ENCODE measurements at places on chromosomes 5 and 9.

DNA sequence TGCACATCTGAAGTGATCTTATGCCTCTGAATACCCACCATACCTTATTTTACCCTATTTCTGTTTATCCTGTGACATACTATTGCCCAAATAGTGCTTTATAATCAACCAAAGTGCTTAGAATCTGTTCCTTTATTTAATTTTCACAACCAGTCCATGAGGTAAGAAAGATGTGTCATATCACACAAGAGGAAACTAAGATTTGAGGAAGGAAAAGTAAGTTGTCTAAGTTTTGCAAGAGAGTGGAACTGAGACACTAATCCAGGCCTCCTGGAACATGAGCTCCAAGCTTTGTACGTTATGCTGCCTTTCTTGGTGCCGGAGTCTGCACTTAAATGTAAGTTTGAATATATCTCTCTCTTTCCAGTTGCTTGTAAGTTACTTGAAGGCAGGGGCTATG, 17.2 kb downstream of the KDM3B start:
- DNase-seq, result no peak

- DNase-seq, result no peak
Observed at GRCh38 chr5:173720953-173721600, 104.6 kb upstream of the BOD1 start.

DNA sequence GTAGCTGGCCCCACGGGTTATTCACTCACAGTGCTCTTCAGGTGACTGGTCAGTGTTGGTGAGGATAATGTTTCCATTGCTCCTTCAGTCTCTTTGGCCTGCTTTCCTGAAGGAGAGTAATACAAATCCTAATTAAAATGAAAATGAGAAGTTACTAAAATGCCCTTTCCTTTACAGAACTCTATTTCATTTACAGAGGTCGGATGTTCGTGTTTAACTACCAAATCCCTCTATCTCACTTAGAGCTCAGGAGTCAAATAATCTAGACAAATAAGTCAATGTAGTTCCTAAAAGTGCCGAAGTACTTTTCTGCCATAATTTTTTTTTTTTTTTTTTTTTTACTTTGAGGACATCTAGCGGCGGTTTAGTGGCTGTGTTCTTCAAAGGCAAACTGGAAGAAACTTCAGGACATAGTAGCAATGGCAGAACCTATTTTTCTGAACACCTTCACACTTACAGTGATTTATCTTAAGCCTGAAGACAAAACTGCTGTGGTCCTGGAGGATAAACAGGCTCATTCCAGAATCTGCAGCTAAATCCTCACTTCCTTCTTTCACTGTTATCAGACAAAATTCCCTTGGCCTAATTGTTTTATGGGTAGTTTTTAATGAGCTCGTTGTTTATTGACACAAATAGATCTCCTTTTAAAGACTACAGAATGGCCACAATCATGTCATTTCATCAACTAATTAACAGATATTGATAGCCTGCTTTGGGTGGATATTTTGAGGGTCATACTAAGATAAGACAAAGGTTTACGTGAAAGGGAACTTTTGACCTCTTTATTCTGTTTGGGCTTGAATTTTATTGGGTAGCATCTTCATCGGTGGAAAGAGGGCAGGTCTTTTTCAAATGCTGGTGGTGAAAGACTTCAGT, 207.6 kb upstream of the DMRTA1 start:
- no peak for DNase-seq

GRCh38 chr9:75130621-75131230, 42.4 kb downstream of the OSTF1 start:
- no peak for DNase-seq

DNA sequence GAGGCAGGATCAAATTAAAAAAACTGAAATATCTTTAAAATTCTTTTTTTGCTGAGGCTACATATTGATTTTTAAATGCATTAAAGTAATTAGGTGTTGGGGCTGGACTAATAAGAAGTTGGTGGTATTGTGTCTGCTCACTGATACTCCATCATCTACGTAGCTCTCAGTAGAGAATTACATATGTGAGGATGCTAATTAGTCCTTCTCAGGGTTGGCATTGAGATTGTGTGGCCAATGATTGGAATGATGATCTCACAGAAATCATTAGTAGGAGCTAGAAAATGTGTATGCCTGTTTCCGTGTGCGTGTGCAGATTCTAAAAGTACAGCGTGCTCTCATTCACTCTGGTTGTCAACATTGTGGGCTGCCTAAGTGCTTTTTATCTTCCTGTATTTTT, 283.8 kb downstream of the SH3GL2 start:
- no peak for DNase-seq

DNA sequence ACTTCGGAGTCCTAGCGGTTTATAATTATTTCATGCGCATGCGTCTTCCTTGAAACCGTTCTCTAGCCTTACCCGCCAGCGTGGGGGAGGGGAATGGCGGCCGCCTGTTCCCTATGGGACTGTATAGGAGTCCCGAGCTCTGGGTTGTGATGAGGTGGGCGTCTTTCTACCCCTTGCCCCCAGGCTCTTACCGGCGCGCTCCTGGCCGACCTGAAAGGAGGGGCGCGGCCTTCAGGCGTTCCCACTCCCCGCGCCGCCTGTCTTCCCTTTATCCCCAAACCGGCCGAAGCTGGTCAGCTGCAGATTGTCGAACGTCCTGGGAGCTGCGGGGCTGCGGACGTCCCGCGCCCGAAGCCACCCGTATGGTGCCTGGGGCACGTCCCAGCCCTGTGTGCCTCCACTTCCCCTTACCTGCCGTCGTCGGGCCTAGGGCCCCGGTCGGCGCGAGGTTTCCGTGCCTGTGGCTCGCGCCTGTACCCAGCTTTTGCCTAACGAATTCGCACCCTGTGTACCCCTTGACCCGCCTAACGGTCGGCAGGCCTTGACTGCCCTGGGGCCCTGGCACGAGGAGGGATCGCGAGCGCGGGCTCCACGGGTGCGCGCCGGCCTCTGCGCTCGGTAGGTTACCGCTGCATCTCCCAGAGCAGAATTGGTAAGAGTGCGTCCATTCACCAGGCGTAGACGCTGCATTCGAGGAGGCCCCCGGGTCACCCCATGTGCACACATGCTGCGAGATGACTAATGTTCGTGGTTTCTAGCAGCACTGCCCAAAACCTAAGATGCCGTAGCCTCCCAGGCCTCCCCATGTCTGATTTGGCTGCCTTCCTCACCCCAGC, 653 bp upstream of the HNRNPH1 start:
- no peak for DNase-seq

- DNase-seq, result no peak
Observed at GRCh38 chr5:134451936-134452505, 40.3 kb upstream of the CDKN2AIPNL start.

GRCh38 chr5:158152136-158152535, 293.2 kb upstream of the CLINT1 start:
- DNase-seq, result no peak

GRCh38 chr9:73059247-73059646, 92.4 kb upstream of the ANXA1 start:
- DNase-seq, result no peak

GRCh38 chr5:76781775-76782174, 37.1 kb upstream of the F2RL1 start:
- no peak for DNase-seq

DNA sequence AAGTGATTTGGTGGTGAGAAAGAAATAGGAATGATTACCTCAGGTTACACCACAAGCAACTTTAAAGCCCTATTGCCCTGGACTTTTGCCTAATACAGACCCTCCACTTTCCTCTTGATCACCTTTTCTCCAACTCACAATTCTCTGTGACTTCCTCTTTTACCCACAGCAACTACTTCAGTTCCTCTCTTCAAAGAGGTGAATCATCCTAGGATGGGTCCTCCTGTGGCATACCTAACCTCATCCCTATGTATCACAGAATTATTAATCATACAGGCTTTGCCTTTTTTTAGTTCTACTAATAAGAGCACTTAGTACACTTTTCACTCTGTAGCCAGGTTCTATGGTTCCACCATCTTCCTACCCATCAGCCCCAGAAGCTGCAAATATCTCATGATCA, 19.6 kb upstream of the INSL6 start:
- no peak for DNase-seq

DNA sequence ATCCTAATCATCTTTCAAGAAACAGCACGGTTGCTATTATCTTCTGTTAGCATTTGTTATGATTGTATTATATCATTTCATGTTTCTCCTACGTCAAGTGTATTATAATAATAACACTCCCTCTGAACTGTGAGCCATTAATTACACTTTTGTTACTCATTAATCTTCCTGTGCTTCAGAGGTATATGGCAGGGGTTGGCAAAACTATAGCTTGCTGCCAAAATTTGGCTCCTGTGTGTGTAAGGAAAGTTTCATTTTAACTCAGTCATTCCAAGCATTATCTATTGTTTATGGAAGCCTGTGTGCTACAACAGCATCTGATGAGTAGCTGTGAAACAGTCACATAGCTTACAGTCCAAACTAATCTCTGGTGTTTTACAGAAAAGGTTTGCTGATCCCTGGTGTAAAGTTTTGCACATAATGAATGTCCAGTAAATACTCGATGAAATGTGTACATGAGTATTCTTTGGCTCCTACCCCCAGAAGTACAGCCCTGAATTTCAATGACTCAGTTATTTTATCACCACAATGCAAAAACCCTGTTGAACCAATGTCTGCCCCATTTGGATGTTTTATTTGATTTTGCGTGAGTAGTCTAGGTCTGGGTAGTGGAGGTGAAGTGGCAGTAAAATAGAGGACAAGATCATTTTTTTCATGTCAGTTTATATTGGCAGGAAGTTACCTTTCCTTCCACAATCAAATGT, 648.2 kb downstream of the MAT2B start:
- DNase-seq, result no peak

GRCh38 chr5:158992037-158992740, 107.5 kb downstream of the EBF1 start:
- no peak for DNase-seq

- DNase-seq, result no peak
Observed at GRCh38 chr5:56145511-56145910, 87.6 kb downstream of the ANKRD55 start.

DNA sequence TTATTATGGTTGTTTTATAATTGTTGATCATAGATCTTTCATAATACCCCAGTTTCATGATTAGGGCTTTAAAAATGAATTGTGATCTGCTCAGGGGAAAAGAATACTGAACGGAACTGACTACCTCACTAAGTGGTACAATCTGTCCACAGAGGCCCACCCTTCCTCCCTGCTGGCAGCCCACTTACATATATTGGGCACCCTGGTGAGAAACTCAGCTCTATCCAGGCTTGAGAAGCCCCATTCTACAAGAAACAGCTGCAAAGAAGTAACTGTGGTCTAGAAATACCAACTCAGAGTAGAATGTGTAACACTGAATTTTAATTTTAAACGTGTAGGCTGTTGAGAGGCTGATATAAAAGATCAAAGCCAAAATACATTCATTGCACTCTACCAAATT, 46.9 kb downstream of the TSSK1B start:
- DNase-seq, result no peak

- no peak for DNase-seq
Observed at GRCh38 chr5:76582230-76583162, 40.7 kb downstream of the F2RL2 start.

- DNase-seq, result no peak
Observed at GRCh38 chr5:165400086-165400485, 1894.7 kb downstream of the MAT2B start.

- no peak for DNase-seq
Observed at GRCh38 chr9:12775679-12776512, 1.1 kb downstream of the LURAP1L start.

DNA sequence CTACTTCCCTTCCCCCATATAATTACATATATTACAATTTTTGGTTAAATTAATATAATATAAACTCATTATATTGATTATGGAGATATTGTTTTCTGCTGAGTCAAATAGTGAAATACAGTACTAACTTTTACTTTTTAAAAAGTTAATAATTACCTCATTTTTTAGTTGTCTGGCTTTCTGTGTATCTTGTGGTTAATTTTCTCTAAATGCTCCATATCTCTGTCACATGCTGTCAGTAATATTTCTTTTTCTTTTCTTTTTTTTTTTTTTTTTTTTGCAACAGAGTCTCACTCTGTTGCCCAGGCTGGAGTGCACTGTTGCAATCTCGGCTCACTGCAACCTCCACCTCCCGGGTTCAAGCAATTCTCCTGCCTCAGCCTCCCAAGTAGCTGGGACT, 23.2 kb downstream of the STX17 start:
- no peak for DNase-seq

DNA sequence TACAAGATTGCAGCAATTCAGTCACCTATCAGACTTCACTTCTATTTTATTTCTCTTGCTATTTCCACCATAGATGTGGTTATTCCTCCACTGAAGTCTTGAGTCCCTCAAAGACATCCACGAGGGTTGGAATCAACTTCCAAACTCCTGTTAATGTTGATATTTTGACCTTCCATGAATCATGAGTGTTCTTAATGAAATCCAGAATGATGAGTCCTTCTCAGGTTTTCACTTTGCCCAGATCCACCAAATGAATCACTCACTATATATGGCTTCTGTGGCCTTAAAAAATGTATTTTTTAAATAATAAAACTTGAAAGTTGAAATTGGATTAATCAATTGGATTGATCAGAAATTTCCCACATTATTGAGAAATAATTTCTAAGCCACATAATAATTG, 1821.0 kb downstream of the EFNA5 start:
- no peak for DNase-seq

DNA sequence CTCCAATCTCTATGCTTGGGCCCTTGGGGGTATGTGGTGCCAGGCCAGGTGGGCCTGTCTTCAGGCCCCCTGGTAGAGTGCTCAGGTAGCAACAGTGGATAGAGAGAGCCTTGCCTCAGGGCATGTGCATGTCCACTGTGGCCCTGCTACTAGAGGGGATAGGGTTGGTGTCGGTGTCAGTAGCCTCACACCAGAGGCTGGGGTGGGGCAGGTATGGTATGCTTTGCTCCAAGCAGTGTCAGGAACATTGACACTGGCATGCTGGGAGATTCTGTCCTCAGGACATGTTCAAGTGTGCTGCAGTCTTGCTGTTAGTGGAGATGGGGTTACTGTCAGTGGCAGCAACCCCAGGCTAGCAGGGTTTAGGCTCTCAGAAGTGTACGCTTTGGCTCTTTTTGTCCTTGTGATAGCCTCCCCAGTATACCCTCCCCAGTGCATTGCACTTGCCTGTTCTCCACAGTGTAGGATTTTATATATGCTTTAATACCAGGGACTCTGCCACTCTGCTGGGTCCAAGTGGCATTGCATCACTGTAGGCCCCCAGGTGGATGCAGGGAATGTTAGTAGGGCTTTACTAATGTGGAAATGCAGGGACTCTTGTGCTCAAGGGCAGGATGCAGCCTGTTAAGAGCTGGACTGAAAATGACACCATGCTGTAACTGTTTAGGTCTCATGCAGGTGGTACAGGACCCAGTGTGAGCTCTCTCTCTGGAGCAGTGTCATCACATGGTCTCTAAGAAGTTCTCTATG, 21.6 kb downstream of the RIC1 start:
- no peak for DNase-seq

- no peak for DNase-seq
Observed at GRCh38 chr5:101608322-101608721, 687.8 kb downstream of the SLCO4C1 start.

Data from NCI-H2029 treated with DMSO at 0.1 percent for 48 hours (cell line).